ENCODE measurements at places on chromosomes 12 and 14. TPM values are rescaled to one million over a fixed set of nuclear protein-coding genes. Genes with fewer than 3 reads are reported as not detected.

ARHGEF25 gene
- total RNA-seq, result 25.7 TPM

IPO8 gene
- total RNA-seq, result 36.1 TPM

NPFF gene
- not detected for total RNA-seq

VASH1 gene
- 35.5 TPM for total RNA-seq

DNA sequence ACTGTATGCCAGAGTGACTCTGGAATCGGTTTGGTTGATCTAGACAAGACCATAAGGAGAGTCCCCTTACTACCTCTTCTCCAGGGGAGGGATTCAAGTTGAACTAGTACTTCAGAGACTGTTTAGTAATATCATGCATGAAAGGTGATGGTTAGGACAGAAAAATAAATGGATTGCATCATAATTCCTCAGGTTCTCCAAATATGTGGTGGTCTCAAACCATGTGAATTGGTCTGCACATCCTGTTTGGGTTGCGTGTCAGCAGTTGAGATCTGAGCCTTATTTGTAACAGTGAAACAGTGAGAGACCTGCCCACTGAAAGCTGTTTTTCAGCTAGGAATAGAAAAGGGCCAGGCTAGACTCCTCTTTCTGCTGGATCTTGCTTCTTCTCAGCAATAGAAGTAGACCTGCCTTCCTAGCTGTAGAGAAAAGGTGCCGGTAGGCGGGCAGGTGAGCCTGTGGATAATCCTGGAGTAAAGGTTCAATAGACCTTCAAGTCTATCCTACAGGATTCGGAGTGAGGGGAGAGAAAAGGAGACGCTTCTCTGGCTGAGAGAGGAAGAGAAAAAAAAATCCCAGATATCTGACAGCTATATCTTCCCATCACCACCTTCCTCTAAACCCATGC lies 258.5 kb upstream of the E2F7 start:
- DNase-seq, result peak; percentile 11

DNA sequence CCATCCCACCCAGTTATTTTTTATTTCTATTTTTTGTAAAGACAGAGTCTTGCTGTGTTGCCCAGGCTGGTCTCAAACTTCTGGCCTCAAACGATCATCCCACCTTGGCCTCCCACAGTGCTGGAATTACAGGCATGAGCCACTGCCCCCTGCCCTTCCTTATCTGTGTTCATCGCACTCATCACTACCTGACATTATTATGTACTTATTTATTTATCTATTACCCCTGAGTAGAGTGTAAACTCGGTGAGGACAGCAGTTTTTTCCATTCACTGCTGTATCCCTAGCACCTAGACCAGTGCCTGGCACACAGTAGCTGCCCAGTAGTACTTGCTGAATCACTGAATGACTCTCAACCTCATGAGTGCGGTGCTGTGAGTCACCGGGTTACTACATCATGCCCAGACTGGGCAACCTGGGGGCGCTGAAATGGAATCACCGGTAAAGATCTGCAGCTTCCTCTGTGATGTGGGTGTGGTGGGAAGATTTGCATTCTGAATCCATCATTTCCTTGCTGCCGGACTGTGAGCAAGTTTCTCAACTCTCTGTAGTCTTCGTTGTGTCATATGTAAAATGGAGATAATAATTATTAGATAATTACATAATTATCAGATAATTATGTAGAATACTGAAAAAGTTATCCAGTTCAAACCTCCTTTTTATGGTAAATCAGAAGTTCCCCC lies 81.9 kb upstream of the USP44 start:
- no peak for DNase-seq

DNA sequence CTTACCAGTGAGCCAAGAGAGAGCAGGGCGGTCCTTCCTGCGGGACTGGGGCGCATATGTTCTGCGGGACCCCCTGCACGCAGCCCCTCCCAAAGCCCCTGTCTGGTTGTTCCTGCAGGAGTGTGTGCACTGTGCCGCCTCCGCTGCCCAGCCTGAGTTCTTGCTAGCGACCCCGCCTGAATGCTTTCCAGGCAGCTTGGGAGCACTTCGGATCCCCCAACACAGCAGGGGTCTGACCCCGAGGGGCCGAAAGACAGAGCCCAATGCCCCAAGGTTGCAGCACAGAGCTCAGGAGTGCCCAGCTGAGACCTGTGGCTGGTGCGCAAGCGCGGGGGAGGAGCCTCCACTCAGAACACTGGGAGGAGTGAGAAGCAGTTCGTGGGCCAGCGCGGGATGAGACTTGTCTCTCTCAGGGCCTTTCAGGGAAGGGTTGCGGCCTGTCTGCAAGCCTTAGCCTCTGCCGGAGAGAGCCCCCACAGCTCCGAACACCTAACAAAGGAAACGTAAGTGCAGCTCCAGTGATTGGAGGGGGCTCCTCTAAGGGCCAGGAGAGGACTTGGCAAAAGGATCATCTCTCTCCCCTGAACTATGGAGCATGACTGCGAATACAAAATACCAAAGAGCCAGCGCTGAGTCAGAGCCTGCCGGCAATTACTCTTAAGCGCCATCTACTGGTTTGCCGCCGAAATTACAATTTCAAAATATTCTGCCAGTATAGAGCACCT lies 50.5 kb downstream of the GTF2A1 start:
- peak; percentile 90 for DNase-seq

- no peak for DNase-seq
Measured at GRCh38 chr12:26748741-26749431, 84.1 kb downstream of the ITPR2 start.

GRCh38 chr12:10397296-10397695 lies 7.5 kb upstream of the KLRK1 start:
- no peak for DNase-seq

DNA sequence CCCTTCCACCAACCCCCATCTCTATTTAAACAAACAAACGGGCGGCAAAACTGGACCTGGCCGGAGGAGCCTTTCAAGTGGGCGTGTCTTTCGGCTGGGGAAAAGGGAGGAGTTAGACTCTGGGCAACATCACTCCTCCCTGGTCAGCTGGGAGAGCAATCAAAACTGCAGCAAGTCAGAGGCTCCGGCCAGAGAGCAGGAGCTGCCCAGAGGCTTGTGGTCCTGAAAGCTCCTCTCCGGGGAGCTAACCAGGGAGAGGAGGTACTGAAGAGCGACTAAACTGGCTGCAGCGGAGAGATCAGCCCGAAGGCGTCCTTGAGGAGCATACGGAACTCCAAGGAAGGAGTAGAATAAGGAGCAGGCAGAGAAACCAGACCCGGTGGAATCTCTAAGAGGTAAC lies at the start of gene NEUROD4:
Gene NEUROD4, plus strand, starts transcription at position 191 of the 400 bp plus-strand sequence. CDS start 6,466 bp downstream, outside the sequence.
- no peak for DNase-seq

DNA sequence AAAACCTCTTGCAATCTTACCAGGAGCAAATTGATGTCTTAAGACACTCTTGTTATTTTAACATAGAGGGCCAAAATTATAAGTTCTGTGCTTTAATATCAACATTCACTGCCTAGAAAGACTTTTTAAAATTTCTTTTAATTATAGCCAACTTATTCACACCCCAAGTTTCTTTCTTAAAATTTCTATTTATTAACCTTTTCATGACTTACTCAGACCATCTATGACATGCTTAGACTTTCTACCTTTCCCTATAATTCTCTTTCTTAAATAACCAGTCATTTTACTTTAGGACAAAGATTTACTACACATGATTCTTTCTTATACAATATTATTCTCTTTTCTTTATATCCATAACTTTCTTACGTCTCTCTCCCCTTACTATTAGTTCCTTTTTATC lies 220.4 kb downstream of the NUBPL start:
- DNase-seq, result no peak

GRCh38 chr14:54564071-54564867 lies 2.7 kb upstream of the SAMD4A start:
- DNase-seq, result peak; percentile 58
